ENCODE measurements at places on chromosomes 1 and 21. TPM values are rescaled to one million over a fixed set of nuclear protein-coding genes. Genes with fewer than 3 reads are reported as not detected.

KRTAP12-1 gene
- not detected for total RNA-seq

LCE1D gene
- total RNA-seq = not detected

GFI1 gene
- total RNA-seq = not detected

CACHD1 gene
- 4.5 TPM for total RNA-seq

NAXE gene
- 52.5 TPM for total RNA-seq

STUM gene
- total RNA-seq = 0.57 TPM

All from bladder microvascular endothelial cell (primary cell).